Fibroblast of the aortic adventitia (primary cell): ENCODE measurements at places on chromosomes 6 and 20. TPM values are rescaled to one million over a fixed set of nuclear protein-coding genes. Genes with fewer than 3 reads are reported as not detected.

DNA sequence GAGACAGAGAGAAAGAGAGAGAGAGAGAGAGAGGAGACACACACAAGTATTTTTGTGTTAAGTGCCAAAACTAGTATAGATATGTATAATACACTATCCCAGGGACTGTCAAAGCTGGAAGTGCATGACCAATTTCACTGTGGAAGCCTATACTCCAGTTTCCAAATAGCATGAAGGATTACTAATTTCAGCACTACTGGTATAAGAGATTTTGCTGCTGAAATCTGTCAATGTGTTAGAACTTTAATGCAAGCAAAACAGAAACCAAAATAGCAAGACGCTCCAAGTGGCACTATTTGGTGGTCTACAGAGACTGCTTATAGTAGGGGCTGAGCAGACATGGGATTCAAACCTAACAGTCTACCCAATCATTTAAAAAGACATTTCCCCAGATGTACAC lies 284.8 kb downstream of the BTBD9 start:
- no peak for DNase-seq

DNA sequence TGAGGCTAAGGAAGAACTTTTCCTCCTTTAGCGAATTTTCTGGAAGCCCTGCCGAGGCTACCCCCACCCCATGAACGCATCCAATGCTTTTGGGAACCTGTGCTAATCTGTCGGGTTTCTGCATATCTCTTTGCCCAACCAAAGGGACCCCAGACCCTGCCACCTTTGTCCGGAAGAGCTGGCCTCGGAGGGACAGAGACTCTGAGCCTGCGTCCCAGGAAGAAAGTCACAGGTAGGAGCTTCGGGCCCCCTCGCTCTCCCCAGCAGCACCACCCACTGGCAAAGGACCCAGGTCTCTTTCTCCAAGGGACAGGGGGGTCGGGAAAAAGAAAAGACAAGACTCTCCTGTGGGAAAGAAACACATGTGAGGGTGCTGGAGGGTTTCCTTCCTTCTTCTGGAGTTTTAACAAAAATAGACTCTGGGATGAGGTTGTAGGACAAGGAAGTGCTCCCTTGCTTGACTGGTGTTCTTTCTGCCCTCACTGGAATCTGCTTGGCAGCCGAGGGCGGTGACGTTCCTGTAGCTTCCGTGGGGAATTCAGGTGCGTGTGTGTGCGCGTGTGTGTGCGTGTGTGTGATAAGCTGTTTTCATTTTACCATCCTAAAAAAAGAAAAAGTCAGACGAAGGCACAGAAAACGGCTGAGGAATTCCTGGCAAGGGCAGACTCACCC lies 16.3 kb upstream of the FOXC1 start:
- DNase-seq, result peak; percentile 12

GRCh38 chr20:2292416-2293110 lies 3.2 kb upstream of the TGM3 start:
- no peak for DNase-seq

- peak; percentile 74 for DNase-seq
Measured at GRCh38 chr20:35277531-35278395, at the start of gene MMP24OS. Gene MMP24OS (minus strand): TSS chr20:35278122. CDS start chr20:35277929, 193 bp downstream.

DNA sequence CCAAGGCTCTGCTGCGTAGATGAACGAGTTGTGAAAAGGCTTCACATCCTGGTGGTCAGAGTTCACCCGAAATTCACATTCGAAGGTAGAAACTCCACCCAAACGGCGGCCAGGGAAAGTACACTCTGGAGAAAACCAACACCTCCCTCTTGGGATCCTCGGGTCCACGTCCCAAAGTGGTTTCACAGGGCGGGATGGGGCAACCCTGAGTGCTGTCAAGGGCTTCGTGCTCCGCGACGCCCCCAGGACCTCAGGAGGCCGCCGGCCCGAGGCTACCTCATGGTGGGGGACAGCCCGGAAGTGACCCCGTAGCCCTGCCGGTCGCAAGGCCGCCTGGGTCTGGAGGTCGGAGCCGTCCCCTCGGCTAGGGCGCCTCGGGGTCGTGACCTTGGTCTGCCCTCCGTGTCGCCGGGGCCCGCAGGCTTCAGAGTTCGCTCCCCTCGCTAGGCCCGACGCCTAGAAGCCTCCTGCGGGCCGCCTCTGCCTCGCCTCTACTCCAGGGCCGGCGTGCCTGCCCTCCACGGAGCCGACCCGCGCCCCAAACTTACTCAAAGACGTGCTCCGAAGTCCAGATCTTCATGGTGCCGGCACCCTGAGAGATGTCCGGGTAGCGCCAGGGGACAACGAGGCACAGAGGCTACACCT lies at the start of gene PRELID3B:
Gene PRELID3B, minus strand, starts transcription at position 636 of the 645 bp plus-strand sequence. Its CDS starts 56 bp downstream, at position 580.
- peak; percentile 33 for DNase-seq

DNA sequence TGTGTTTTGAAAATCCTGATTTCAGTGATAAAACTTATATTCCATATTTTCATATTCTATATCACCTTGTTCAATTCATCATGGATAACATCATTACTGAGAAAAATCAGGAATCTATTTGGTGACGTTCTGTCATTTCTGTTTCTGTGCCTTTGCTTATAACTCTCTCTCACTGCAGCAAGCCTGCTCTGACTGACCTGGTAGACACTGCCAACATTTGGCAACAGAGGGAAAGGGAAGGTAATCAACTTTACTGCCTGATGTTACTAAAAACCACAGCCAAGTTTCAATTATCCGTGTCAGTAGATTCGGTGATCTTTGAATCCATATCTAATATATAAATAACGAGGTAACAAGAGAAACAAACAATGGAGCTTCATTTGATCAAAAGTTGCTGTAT lies 501.9 kb downstream of the LMBRD1 start:
- DNase-seq, result no peak

Gene ESR1
- total RNA-seq, result 2.7 and 3.4 TPM in 2 replicates

- DNase-seq, result no peak
Measured at GRCh38 chr6:158639056-158639455, 5.5 kb downstream of the DYNLT1 start.

GRCh38 chr6:39998126-39998525 lies 63.9 kb upstream of the MOCS1 start:
- no peak for DNase-seq

DNA sequence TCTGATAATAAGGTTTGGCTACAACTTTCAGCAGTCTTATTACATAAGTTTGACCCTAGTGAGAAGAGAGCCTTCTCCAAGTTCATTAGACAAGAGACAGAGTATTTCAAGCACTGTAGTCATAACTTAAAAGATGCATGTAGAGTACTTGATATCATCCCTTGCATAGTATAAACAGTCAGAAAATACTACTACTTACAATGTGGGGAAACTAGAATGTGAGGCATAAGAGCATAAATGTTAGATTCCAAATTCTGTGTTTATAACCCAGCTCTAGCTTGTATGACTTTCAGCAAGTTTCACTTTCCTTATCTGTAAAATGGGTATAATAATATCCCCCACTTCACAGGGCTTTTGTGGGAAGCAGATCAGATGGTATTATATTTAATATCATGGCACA lies 56.8 kb upstream of the TMEM200A start:
- DNase-seq, result no peak

GRCh38 chr6:16277101-16277981 lies 39.0 kb downstream of the GMPR start:
- DNase-seq, result peak; percentile 83

GRCh38 chr20:1437235-1437904 lies 29.3 kb downstream of the NSFL1C start:
- DNase-seq, result peak; percentile 84

DNA sequence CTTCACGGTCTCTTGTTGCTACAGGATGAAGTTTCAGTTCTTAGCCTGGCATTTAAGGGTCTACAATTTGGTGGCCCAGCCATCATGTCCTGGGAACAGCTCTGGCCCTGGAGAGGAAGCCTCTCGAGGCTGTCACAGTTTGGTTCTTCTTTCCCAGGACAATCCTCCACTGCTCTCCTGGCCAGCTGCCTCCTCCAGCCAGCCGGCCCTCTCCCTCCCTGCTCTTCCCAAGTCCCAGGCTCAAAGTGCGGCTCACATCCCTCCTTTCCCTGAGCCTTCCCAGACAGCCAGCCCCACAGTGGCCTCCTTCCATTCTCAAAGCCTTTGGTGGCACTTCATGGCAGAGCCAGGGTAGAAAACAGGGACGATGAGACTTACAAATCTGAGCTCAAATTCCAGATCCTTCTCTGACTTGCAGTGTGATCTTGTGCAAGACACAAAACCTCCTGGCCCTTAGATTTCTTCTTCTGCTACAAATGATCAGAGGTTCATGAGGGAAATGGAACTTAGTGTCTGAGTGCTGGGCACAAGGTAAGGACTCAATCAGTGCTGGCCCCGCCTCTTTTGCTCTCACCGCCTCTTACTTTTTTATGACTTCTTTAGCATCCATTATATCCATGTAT lies 223.8 kb upstream of the ECI2 start:
- peak; percentile 52 for DNase-seq

DNA sequence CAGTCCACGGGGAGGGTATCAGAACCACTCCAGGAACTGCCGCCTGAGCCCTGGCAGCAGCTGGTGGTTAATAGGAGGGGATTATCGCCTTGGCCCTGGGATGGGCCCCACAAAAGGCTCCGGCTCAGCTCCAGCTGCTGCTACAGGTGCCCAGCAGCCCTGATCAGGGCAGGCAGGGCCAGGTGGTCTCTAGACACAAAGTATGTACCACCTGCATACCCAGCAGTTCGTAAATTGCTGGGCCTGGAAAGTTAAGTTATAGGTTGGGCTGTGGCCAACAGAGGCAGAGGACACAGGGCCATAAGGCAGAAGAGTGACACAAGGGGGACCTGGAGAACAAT lies 35.1 kb downstream of the RRBP1 start:
- no peak for DNase-seq

DNA sequence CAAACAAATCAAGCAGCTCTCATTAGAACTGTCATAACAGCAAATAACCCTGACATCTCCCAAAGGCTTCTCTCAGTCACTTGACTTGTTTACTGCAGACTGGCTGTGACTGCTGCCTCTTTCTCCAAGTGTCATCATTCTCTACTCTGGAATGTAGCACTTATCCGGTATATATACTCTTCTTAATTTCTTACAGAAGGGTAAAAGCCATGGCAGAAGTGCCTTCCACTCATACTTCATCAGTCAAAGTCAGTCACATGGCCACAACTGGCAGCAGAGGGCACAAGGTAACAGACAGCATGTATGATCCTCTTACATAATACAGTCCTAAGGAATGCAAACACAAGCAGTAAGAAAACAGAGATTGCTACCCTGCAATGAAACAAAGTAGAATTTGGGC lies 9.3 kb downstream of the NAPB start:
- DNase-seq, result peak; percentile 54

- no peak for DNase-seq
Measured at GRCh38 chr6:167492100-167492449, 167.2 kb downstream of the TTLL2 start.

- DNase-seq, result no peak
Measured at GRCh38 chr6:114521926-114522325, 179.1 kb upstream of the HS3ST5 start.

Gene OVOL2
- not detected in 2 replicates for total RNA-seq

Gene GSTA3
- not detected in 2 replicates for total RNA-seq

DNA sequence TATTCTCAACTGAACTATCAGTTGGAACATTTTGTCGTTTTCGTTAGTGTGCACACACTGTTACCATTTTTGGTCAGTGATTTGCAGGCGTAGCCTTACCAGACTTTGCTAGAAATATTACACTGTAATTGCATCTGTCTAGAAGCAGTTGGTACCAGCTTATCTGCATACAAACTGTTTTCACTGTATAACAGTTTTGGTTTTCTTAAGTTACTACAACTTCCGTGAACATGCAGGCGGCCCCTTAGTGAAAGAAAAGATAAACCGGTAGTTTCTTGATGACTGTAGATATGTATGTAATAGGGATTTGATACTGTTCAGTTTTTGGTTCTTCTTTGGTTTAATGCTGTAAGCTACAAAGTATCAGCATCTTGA lies 1.3 kb downstream of the DSTN start:
- peak; percentile 47 for DNase-seq

- DNase-seq, result no peak
Measured at GRCh38 chr6:115830895-115831294, 229.8 kb downstream of the FRK start.

- no peak for DNase-seq
Measured at GRCh38 chr20:60008130-60008808, 50.0 kb downstream of the CDH26 start.

DNA sequence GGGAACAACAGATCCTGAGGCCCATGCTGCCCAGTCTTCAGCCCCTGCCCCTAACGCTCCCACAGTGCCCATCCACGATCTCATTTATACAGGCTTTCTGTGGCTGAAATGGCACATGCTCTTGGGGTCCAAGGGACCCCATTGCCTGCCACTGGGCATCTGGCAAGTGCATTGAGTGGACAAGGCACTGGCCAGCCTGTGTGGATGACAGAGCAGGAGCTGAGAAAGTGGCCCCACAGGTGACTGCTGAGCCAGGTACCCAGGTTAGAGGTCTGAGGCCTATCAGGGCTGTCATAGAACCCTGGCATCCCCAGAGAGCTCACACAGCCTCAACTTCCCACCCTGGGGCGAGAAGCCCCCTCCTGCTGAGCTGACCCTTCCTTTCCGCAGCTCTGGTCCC lies 86.0 kb upstream of the NXT1 start:
- DNase-seq, result no peak

DNA sequence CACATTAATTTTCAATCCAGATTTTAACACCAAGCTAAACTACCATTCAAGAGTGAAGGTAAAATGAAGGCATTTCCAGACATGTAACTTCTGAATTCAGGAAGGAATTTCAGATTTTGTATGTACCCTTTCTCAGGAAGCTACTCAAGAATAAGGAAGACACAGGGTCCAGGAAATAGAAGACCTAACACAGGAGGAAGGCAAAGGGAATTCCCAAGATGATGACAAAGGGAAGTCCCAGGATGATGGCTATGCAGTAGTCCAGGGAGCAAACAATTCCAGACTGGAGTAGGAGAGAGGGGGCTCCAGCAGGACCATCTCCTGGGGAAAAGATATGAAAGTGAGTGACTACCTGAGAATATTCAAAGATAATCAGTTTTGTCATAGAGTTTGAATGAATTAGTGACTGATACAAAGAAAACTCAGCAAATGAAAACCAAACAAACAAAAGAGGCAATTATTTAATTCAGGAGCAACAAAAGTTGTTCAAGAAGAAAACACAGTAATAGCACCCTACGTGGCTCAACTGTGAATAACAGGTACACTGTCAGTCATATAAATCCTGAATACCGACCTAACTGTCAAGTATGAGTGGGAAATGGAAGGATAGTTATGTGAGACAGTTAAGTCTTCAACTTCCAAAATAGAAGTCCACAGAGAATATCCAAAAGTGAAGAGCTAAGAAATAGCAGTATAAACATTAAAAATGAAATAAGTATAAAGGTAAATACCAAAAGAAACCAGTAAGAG lies 4.0 kb downstream of the RNF24 start:
- no peak for DNase-seq

Gene RRAGD
- total RNA-seq, result 1.4 and 15.1 TPM in 2 replicates

Gene BPIFB1
- total RNA-seq, result not detected in 2 replicates

- DNase-seq, result peak; percentile 85
Measured at GRCh38 chr20:37095599-37096414, at the start of gene RBL1. Gene RBL1 (minus strand): TSS chr20:37095997. CDS start chr20:37095928, 69 bp downstream.

Gene PNPLA1
- 0.09 TPM in 1 of 2 replicates, not detected in the other for total RNA-seq

DNA sequence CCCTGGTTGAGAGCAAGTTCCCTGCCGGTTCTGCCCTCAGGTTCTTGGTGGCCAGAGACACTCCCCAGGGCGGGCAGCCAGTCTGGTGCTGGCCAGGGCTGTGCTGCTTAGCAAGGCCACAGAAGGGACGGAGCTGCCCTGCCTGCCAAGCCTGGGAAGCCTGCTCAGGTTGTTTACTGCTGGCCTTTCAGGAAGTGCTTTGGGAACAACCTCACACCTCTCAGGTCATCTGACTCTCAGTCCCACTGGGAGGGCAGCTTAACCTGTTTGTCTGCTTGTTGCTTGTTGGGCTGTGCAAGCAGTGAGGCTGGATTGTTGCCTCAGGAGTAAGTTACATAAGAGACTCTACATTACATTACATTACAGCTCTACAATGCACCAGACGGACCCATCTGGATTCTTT lies 75.8 kb upstream of the AFDN start:
- no peak for DNase-seq
